Caco-2 (cell line): ENCODE measurements at places on chromosomes 3 and 15. TPM values are rescaled to one million over a fixed set of nuclear protein-coding genes. Genes with fewer than 3 reads are reported as not detected.

Gene ACAA1
- total RNA-seq: 127 and 139 TPM in 2 replicates

Gene EPHB3
- 5.6 and 6.9 TPM in 2 replicates for total RNA-seq

Gene STT3B
- 162 and 165 TPM in 2 replicates for total RNA-seq

Gene HESX1
- 1.2 and 1.5 TPM in 2 replicates for total RNA-seq

Gene DNASE1L3
- total RNA-seq: 0.27 TPM in 1 of 2 replicates, not detected in the other

Gene RHOV
- total RNA-seq: 3.2 and 4.4 TPM in 2 replicates

Gene C3orf85
- 0.48 and 0.81 TPM in 2 replicates for total RNA-seq

Gene KBTBD12
- not detected in 2 replicates for total RNA-seq

Gene RCN2
- 72.8 and 73.7 TPM in 2 replicates for total RNA-seq

Gene CTDSPL
- 56.5 and 60.9 TPM in 2 replicates for total RNA-seq

Gene HIGD2B
- not detected in 2 replicates for total RNA-seq

Gene PEAK1
- total RNA-seq: 18.4 and 21.8 TPM in 2 replicates

Gene SCAANT1
- not detected in 2 replicates for total RNA-seq

Gene MYO1E
- 182 and 187 TPM in 2 replicates for total RNA-seq

Gene CD200R1
- total RNA-seq: 0.11 and 0.28 TPM in 2 replicates

Gene PARP16
- total RNA-seq: 6.9 and 9.5 TPM in 2 replicates

Gene LRRC2
- 0.21 and 0.27 TPM in 2 replicates for total RNA-seq

Gene TXNRD3
- total RNA-seq: 11.1 and 11.4 TPM in 2 replicates

Gene COL7A1
- 4.7 and 5.2 TPM in 2 replicates for total RNA-seq

Gene UACA
- 120 and 141 TPM in 2 replicates for total RNA-seq

Gene PAQR5
- 3.4 and 5.4 TPM in 2 replicates for total RNA-seq

Gene AHSG
- total RNA-seq: 222 and 237 TPM in 2 replicates

Gene OXTR
- 3.9 and 4.6 TPM in 2 replicates for total RNA-seq

Gene LRRFIP2
- total RNA-seq: 37.8 and 47.1 TPM in 2 replicates

Gene DAZL
- total RNA-seq: not detected in 2 replicates

Gene SI
- 1.7 and 2.6 TPM in 2 replicates for total RNA-seq

Gene P2RY13
- not detected in 2 replicates for total RNA-seq

Gene PPP1R14D
- total RNA-seq: 0.43 TPM in 1 of 2 replicates, not detected in the other

Gene CLDN18
- not detected in 2 replicates for total RNA-seq

Gene ENTPD3
- not detected in 2 replicates for total RNA-seq

Gene SLC24A5
- total RNA-seq: not detected in 2 replicates

Gene SCAP
- total RNA-seq: 104 and 115 TPM in 2 replicates

Gene CTXN2
- total RNA-seq: not detected in 2 replicates

Gene NMB
- 7.5 and 8.6 TPM in 2 replicates for total RNA-seq

Gene XXYLT1
- total RNA-seq: 12.2 and 14.2 TPM in 2 replicates

Gene PCCB
- 39.7 and 45.5 TPM in 2 replicates for total RNA-seq

Gene WDR93
- 0.16 TPM in 1 of 2 replicates, not detected in the other for total RNA-seq

Gene MNS1
- 2.6 and 3.0 TPM in 2 replicates for total RNA-seq

Gene MME
- 0.52 and 1.8 TPM in 2 replicates for total RNA-seq

Gene SLCO2A1
- total RNA-seq: 2.2 and 2.5 TPM in 2 replicates
